ENCODE measurements at places on chromosomes 3 and 15.

- DNase-seq = no peak
Measured at GRCh38 chr3:196251918-196252317, 35.6 kb downstream of the SLC51A start.

DNA sequence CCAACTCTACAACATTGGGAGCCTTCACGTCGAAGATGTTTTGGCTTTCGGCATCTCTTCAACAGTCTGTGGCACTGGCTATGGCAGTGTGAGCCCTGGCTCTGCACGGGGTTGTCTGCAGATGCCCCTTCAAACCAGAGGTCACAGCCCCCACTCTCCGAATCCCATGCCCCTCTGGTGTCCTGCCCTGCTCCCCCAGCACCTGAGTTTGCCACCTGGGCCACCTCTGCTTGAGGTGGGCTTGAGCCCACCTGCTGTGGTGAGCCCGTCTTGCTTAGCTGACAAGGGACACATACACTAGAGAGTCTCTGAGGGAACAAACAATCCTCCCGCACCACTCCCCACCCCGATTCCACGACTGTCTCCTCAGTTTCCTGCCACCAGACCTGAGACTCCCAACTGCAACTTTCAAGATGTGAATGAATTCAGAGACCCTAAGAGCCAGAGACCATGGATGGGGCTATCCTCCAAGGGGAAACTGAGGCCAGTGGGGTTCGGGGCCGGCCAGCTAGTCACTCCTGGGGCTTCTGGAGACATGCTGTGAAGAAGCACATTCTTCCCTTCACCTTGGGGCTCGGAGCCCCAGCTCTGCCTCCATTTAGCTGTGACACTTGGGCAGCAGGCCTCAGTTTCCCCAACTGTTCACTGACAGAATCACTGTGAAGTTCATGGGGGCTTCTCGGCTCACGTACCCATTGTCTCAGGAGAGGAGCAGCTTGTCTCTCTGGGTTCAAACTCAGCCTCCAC, 44.6 kb downstream of the TPRA1 start:
- no peak for DNase-seq

- DNase-seq = no peak
Measured at GRCh38 chr3:42991341-42992315, 12.5 kb downstream of the GASK1A start.

DNA sequence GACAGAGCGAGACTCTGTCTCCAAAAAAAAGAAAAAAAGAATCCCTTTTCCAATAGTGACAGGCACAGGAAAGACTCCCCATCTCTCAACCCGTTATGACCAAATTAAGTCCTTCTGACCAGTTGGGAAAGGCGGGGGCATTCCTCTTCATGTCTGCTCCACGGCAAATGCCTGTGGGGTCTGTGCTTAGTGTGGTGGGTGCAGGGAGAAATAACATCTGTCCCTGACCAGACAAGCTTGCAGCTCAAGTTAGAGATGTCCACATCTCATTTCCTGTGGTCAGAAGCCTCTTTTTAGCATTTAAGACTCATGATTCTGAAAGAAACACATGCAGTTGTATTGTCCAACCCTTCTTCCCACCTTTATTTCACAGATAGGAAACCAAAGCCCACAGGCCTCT, 16.2 kb downstream of the PLA1A start:
- DNase-seq = no peak

GRCh38 chr15:86650094-86650493, 570.4 kb downstream of the AGBL1 start:
- no peak for DNase-seq

DNA sequence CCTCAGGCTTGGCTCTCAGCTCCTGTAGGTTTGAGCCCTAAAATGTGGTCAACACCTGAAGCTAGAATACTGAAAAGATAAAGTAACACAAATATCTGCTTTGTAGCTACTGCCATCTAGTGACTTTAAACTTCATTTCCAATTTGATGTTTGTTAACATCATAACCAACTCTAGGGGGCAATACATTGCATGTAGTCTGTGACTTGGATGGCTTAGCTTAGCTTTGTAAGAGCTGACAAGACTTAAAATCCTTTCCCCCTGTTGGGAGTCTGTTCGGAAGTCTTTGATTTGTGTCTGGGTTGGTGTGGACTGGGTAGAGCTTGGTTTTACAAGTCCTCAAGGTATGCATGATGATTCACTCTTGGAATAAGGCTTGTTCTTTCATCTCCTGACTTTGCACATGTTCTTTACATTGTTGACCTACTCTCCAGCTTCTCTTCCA, 51.7 kb downstream of the SCN11A start:
- DNase-seq = peak; percentile 42

DNA sequence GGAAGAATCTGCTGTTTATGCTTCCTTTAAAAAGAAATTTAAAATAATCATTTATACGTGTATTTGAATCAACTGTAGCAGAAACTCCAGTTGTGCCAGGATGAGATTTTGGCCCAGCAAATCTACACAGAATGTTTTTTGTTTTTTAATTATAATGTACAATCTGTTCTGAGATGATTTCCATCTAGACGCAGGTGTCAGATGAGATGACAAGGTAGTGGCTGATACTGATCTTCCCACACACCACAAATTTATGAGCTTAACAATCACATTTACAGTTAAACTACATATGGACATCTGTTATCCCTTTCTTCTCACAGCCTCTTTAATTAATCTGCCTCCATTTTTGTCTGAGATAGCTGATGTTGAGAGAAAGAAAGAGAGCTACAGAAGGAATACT, 23.6 kb downstream of the DCLK3 start:
- no peak for DNase-seq

GRCh38 chr3:157841029-157841428, 265.2 kb downstream of the SHOX2 start:
- DNase-seq = no peak

- no peak for DNase-seq
Measured at GRCh38 chr3:124814620-124815421, 72.3 kb downstream of the ITGB5 start.

DNA sequence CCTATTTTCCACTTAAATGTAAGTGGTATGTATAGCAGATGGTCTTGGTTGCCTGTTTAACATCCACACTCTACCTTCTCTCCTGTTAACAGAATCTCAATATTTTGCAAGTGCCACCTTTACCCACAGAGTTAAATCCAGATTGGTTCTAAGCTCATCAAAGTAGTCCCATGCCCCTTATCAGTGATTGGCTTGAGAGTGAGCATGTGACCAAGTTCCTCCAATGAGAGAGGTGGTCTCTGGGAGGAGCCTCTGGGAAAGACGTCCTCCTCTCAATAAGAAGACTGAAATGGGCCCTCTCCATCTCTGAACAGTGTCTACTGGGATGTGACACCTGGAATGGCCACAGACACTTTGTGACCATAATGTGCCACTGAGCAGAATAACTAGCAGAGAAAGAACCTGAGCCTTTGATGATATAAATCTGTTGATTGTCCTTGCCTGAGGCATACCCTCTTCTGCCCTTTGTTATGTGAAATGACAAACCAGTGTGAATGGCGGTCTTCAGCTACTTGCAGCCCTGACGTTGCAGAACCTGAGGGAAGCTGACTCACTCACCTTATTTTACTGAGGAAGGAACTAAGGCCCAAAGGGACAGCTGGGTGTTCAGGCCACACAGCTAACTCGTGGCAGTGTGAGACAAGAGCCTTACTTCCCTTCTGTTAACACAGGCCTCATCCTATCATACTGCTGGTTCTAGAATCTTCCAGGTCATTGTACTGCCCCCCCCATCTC, 42.4 kb upstream of the LARS2 start:
- DNase-seq = no peak

DNA sequence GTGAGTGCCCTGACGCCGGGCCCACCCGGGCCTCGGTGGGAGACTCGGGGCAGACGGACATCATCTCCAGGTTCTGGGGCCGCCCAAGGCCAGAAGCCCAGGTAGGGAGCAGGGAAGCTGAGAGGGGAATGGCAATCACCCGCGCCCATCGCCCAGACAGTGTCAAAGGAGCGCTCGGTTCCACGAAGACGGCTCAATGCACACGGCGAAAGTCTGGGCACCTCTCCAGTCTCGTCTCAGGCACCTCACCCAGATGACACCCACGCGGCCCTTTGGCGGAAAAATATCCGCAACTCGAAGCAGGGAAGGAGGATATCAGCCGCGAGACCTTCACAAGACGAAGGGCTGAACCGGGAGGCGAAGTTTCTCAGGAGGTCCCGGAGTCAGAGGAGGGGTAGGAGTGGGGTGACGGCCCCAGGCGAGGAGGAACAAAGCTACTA, 916 bp downstream of the IL17RD start:
- DNase-seq = no peak

DNA sequence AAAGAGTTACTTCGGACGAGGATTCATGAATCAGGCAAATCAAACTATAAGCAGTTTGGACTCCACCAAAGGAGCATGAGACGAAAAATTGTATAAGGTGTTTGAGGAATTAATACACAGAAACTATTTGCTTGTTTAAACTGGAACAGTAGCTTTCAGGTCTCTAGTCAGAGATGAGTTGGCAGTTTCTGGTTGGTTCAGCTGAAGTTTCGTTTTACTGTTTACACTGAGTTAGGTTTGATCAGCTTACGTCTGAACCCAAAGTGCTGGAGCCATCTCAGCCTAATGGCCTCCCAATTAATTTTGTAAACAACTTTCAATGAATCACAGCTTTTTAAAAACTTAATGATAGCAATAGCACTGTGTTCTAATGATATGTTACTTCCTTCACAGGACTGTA, 703.7 kb downstream of the NLGN1 start:
- no peak for DNase-seq

DNA sequence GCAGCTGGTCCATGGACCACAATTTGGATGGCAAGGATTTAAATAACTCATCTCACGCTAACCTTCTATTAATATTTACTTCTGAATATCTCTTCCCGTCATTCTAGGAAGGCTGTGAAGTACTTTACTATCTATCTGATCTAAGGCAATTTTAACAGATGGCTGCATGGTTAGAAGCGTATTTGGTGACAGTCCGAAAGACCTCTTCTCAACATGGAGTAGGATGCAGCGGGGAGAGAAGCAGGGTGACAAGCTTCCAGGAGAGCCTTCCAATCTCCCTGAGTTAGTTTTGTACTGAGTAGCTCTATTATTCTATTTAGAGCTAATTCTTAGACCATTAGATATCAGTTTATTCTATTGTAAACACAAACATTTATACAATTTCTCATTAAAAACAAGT, 309.4 kb downstream of the PLCL2 start:
- DNase-seq = no peak

DNA sequence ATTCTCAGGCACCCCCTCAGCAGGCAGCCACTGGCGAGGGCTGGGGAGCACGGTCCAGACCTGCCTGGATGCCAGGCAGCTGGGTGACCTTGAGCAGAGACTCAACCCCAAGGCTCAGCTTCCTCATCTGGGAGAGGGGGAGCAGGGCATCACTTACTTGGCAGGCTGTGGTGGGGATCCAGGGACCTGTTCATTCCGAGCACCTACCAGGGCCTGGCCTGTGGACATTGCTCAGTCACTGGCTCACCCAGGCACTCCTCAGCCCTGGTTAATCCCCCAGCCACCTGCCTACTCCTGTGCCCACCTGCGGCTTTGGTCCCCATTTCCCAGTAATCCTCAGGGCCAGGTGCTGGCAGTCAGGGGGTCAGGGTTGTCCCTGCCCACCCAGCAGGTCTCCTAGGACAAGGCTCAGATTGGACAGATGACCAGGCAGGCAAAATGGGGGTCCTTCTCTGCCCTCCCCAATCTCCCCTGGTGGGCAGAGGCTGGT, 9.3 kb upstream of the RPL29 start:
- DNase-seq = no peak

DNA sequence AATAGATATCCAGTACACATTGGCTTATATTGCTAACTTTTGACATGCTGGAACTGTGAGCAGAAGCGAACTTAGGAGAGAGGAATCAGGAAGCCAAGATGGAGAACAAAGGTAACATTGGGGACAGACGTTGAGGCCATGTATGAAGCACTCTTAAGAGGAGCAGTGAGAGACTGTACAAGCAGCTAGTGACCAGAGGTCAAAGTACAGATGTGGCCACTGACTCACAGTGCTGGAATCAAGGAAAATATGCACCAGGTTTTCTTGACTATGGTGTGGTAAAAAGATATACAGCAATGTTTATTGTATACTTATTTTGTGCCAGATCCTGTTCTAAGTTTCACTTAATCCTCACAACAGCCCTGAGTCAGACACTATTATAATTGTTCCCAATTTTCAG, 2.0 kb upstream of the IL20RB start:
- DNase-seq = peak; percentile 60

- DNase-seq = no peak
Measured at GRCh38 chr3:12415014-12415680, 69.1 kb upstream of the TSEN2 start.

GRCh38 chr3:166291186-166291955, 454.1 kb upstream of the BCHE start:
- DNase-seq = no peak

DNA sequence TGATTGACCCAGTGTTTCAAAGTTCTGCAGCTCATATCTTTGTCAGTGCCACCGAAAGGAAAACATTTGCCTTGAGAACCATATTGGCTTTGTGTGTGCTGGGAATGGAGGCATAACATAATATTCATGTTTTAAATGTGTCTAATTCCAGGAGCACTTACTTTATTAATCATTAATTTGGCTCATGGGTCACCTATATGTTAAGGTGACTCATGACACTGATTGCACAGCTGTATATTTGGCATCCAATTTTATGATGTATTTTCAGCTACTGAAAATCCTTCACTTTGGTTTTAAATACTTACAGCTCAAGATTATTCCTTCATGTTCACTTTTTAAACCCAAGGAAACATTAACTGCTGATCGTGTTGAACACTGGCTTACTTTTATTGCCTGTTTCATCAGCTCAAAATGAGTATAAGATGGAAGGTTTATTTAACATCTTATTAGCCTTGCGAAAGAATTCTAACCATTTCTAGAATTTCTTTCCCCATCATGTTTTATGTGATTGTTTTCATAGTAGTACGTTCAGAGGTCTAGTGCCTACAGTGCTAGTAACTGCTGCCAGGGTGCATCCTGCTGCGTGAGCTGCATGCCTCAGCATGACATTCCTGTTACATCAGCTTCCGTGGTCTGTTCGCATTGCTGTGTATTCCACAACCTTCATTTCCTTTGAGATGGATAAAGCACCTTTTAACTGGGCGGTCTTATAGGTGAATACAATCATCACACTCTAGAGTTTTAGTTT, 63.7 kb downstream of the LRCH3 start:
- peak; percentile 96 for DNase-seq

GRCh38 chr3:124258057-124258500, 266.2 kb upstream of the ROPN1 start:
- no peak for DNase-seq

GRCh38 chr15:101641894-101642293, 10.3 kb downstream of the TM2D3 start:
- no peak for DNase-seq

DNA sequence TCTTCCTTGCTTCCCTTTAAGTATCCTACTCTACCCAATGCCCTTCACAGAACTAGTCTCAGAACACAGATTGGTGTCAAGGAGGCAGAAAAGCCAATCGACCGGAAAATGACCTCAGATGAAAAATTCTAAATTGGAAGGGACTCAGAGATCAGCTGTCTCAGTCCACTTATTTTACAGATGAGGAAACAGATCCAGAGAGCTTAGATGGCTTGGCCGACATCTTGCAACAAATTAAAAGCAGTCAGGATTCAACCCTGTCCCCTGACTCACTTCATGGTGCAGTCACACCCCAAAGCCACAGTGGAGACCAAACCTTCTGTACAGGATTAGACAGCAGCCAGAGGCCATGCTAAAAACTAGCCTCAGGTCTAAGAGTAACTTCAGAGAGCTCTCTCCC, 169.3 kb upstream of the BHLHE40 start:
- DNase-seq = no peak

- no peak for DNase-seq
Measured at GRCh38 chr3:71308836-71309235, 274.7 kb downstream of the FOXP1 start.
